ENCODE measurements at places on chromosomes 13 and 19.

- no peak for DNase-seq
Observed at GRCh38 chr13:49271264-49271663, 23.5 kb downstream of the CDADC1 start.

- no peak for DNase-seq
Observed at GRCh38 chr19:32241306-32241705, 104.1 kb upstream of the ZNF507 start.

GRCh38 chr19:2811735-2812413, 7.8 kb upstream of the ZNF554 start:
- no peak for DNase-seq

DNA sequence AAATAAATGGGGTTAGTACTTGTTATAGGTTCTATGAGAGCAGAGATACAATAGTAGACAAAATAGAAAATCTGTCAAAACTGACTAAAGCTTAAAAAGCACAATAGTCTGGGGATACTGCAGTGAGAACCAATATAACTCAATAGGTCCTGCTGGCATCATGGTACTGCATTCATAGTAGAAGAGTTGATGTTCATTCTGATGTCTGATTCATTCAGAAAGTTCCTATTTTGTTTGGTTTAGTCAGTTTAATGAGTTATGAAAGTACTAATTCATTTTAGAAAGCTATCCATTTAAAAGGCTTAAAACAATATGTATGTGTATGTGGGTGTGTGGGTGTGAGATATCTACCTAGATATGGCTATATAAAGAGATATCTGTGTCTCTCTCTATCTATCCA, 152.8 kb downstream of the LHFPL6 start:
- no peak for DNase-seq

DNA sequence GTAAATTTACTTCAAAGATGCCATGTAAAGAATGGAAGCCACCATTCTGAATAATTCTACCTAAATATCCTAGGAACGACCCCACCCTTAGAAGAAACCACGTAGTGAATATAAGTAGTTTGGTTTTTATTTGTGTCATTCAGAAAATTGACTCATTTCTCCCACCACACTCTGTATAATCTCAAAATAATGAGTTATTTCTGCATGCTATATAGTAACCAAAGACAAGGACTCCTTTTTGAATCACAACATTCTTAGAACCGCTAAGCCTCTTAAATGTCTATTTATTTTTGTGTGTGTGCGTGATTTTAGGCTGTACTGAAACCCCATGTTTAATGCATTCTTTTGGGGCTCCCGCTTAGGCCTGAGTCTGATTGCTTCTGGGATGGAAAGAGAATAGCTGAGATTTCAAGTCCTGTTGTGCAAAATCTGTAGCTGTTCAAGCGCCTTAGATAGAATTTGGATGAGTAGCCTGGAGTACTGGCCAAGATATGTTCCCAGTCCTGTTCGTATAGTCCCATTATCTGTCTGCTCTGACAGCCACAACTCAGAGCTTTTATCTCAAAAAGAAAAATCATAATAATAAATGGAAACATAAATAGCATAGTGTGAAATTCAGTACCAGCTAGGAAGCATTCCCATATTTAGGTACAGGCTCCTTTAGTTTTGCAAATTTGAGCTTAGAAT, 532.4 kb upstream of the NBEA start:
- DNase-seq = no peak

DNA sequence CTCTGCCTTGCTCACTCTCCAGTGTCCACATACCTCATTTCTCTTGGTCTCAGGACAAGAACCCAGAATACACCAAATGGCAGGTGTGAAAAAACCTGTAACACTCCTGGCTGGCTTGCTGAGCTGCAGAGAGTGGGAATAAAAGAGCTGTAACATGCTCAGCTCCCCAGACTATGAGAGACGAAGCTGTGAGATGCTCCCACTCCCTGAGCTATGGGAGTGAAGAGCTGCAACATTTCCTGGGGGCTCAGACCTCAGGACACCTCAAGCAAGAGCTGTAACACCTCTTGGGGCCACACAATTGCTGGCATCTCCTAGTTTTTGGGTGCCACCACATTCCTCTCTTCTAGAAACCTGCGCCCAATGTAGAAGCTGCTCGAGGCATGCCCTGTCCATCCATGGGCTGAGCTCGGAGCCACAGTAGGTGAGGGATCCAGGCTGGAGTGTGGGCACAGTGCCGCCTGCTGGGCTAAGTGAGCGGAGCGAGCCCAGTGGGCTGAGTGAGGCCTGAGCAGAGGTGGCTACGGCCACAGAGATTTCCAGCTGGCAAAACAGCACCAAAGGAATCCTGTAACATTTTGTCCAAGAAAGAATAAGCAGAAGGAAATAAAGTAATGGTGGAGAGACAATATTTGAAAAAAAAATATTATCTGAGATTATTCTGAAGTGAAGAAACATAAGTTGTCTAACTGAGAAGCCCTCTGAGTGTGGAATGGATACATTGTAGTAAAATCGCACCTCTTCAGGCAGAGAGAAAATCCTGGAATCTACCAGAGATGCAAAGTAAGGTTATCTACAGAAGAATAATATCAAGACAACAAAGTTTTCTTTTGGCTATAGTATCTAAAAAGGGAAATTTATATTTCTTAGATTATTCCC, 186.2 kb upstream of the PCDH9 start:
- no peak for DNase-seq

DNA sequence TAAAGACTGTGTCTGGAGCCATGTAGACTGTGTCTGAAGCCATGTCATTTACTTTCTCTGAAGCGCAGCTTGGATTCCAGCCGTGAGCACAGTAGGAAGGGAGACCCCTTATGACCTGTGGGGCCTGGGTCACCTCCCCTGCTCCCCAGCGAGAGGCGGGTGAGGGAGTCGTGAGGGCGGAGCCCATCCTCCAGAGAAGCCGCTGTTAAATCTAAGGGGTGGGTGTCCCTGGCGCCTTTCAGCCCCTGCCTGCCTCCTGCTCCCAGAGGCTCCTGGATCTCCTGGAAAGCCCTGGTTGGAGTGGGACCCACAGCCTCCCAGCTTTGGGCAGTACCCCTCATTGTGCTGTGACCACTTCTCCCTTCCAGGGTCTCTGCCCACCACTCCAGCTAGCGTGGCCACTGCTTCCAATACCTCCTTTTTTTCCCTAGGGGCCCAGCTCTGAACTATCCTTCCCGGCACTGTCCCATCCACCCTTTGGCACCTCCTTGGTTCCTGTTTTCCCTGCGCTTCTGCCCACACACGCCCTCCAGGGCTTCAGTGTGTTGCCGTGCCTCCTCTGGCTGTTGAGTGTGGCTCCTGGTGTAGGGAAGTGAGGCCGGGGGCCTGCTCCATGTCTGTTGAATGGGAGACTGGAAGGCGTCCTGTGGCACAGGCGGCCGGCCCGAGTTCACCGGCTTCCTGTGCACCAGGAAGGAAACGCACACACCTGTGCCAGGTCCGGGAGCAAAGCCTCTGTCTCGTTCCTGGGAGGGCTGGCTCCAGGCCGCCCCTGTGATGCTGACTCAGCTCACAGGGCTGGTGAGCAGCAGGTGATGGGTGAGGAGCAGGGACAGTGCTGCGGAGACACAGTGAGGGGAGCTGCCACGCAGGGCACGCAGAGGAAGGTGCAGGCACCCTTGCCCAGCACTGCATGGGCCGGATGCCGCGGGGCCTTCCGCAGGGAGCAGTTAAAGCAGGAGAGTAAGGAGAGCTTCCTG, 29.4 kb downstream of the ATP4B start:
- no peak for DNase-seq

Data from cortex of kidney (tissue), 1 donor.